PC-9 (cell line): ENCODE measurements at places on chromosomes 11 and 22. TPM values are rescaled to one million over a fixed set of nuclear protein-coding genes. Genes with fewer than 3 reads are reported as not detected.
A peak's percentile ranks its signal among the peaks of the same experiment; 100 is the strongest.

The ASPHD2 gene
- 0.33 and 0.44 TPM in 2 replicates for total RNA-seq

DNA sequence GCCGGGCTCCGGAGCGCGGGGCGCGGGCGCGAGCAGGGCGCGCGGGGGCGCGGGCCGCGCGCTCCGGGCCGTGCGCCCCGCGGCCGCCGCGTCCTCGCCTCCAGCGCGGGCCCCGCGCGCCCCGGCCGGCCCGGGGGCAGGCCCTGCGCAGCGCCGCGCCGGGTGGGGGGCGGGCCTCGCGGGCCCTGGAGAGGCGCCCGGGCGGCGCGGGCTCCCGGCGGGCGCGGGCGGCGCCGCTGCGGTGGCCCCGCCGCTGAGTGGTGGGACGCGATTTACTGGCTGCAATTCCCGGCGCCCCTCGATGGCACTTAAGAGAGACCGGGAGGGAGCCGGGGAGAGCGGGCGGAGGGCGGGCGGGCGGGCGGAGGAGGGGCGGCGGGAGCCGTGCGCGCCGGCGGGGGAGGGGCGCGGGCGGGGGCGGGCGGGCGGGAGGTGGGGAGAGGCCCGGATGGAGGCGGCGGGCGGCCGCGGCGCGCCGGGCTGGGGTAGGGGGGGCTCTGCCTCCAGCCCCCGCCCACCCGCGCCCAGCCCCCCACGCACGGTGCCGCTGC is 73.2 kb upstream of the TCF20 start:
- DNase-seq: peak; percentile 23
- no peak overlapping the region for H3K27ac ChIP-seq
- no peak overlapping the region for H3K4me3 ChIP-seq
- H3K36me3 ChIP-seq: no peaks in the 10 kb centered on the region
- H3K27me3 ChIP-seq: no peaks in the 10 kb centered on the region
- no peaks in the 10 kb centered on the region for H3K4me1 ChIP-seq

The CRYBB1 gene
- not detected in 2 replicates for total RNA-seq

DNA sequence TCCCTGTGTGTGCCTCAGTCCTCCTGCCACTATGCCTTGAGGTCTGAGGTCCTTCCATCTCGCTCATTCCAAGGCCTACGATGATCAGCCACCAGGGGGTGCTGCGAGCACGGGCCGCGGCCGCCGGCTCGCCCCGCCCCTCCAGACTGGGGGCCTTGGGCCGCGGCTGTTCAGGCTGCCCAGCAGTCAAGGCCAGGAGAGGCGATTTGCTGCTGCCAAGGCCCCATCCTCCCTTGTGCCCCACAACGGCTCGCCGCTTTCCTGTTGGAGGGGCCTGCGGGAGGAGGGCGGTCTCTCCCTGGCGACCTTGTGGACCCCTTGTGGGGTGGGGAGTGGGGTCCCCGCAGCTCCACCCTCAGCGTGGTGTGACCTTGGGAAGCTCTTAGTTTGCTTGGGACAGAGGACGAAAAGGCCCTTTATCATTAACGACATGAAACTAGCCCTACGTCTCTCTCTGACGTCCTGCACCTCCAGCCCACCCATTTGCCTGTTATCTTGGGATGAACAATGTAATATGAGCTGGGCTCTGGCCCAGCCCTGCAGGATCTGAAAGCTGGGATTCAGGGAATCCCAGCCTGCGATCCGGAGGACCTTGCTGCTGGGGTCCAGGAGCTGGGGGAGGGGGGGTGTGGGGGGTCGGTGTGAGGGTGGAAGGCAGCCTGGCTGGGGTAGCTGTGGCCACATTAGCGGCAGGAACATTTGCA is 5.3 kb upstream of the GALR3 start:
- no peak overlapping the region for H3K27ac ChIP-seq
- H3K36me3 ChIP-seq: no peaks in the 10 kb centered on the region
- peaks cover 5% of the 10 kb centered on the region for H3K4me1 ChIP-seq
- no peaks in the 10 kb centered on the region for H3K27me3 ChIP-seq
- peak; percentile 64 for DNase-seq
- peak overlapping the region; percentile 44; the same call in 1 of the 2 replicates for H3K4me3 ChIP-seq

The ADAMTS8 gene
- total RNA-seq: not detected in 2 replicates

- DNase-seq: no peak
- H3K4me1 ChIP-seq: no peaks in the 10 kb centered on the region
- no peak overlapping the region for H3K27ac ChIP-seq
These were observed 172.4 kb downstream of the BRD1 start for GRCh38 chr22:49655168-49655812.

The ZNF214 gene
- 0.55 and 1.4 TPM in 2 replicates for total RNA-seq

DNA sequence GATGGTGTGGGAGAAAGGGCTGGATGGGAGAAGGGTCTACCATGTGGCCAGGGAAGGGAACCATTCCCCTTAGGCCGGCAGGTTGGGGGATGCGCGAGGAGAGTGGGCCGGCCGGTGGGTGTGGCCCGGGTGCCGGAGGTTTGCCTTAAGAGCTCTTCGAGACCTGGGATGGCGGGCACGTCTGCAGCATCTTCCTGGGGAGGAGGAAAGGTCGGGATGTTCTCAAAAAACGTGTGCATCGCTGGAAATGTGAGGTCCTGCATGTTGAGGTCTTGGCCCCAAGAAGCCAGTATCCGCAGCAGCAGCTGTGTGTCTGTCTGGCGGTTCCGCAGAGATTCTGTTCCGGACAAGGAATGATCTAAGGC is 1.4 kb downstream of the NAV2 start:
- H3K4me3 ChIP-seq: peak overlapping the region; percentile 56
- peak overlapping the region; percentile 83; the same call in 1 of the 2 replicates for H3K27ac ChIP-seq
- no peaks in the 10 kb centered on the region for H3K27me3 ChIP-seq
- peaks cover 45% of the 10 kb centered on the region for H3K4me1 ChIP-seq
- H3K36me3 ChIP-seq: no peaks in the 10 kb centered on the region
- no peak for DNase-seq

The KIAA0930 gene
- total RNA-seq: 55.5 and 62.6 TPM in 2 replicates

DNA sequence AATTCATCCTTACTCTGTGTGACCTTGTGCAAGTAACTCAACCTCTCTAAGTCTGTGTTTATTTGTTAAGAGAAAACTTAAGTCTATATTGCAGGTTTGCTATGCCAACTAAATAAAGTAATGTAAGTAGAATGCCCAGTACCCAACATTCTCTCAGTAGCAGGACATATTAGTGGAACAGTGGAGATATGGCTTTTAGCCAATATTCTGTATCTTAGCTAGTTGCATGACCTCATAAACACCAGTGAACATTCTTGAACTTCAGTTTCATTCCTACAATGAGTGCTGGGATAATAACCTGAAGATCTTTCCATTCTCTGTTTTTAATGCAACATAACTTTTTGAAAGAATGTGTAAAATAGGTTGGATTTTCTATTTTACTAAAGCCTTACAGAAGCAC is 77.0 kb downstream of the RAB38 start:
- no peak overlapping the region for H3K4me3 ChIP-seq
- DNase-seq: no peak
- H3K27ac ChIP-seq: no peak overlapping the region

DNA sequence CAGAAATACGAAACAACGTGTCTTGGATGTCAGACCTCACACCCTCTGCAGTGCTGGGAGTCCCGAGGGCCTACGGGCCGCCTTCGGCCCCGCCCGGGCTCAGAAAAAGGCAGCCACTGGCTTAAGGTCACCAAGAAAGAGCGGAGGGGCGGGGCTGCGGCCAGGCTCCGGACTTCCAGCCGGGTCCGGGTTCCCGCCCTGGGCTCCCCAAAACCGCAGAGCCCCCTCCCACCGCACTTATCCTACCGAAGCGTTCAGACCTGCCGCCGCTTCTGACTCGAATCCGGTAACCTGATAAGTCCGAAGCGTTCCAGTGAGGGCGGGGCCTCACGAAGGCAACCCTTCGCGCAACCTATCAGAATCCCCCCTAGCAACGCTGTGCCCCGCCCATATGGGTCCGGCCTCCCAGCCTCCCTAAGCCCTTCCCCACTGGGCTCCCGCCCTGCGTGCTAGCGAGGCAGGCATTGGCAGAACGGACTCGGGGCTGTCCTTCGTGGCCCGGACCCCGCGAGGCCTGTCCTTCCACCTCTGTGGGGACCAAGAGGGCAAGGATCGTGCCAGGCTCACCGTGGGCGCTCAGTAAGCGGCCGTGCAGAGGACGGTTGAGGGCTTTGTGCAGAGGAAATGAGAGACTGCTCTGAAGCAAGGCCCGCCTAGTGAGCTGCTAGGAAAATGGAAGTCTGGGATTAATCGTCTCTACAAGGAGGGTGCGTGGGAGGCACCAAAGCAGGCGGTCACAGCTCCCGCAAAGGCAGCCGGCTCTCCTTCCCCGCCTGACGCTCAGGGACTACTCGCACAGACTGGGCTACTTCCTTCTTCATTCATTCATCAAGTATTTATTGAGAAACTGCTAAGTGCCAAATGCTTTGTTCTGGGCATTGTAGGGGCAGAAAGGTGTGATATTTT is at the start of gene NAGA:
Gene NAGA, minus strand, starts transcription at position 296 of the 906 bp plus-strand sequence. CDS start 515 bp downstream, outside the sequence.
- DNase-seq: peak; percentile 94
- peaks cover 16% of the 10 kb centered on the region for H3K4me1 ChIP-seq
- H3K36me3 ChIP-seq: no peaks in the 10 kb centered on the region
- no peaks in the 10 kb centered on the region for H3K27me3 ChIP-seq
- peak within 1 kb of the TSS; percentile 42 for H3K27ac ChIP-seq

GRCh38 chr11:15124528-15124927 is 9.8 kb downstream of the INSC start:
- no peak overlapping the region for H3K27ac ChIP-seq
- DNase-seq: no peak
- 0 out of 2 replicates have a peak, but pooled peaks cover 3% of the 10 kb centered on the region for H3K27me3 ChIP-seq
- H3K4me1 ChIP-seq: no peaks in the 10 kb centered on the region
- no peaks in the 10 kb centered on the region for H3K36me3 ChIP-seq

GRCh38 chr11:76653674-76654284 is 16.8 kb downstream of the LRRC32 start:
- DNase-seq: no peak
- H3K4me1 ChIP-seq: no peaks in the 10 kb centered on the region
- no peaks in the 10 kb centered on the region for H3K36me3 ChIP-seq
- no peak overlapping the region for H3K4me3 ChIP-seq
- H3K27ac ChIP-seq: no peak overlapping the region

DNA sequence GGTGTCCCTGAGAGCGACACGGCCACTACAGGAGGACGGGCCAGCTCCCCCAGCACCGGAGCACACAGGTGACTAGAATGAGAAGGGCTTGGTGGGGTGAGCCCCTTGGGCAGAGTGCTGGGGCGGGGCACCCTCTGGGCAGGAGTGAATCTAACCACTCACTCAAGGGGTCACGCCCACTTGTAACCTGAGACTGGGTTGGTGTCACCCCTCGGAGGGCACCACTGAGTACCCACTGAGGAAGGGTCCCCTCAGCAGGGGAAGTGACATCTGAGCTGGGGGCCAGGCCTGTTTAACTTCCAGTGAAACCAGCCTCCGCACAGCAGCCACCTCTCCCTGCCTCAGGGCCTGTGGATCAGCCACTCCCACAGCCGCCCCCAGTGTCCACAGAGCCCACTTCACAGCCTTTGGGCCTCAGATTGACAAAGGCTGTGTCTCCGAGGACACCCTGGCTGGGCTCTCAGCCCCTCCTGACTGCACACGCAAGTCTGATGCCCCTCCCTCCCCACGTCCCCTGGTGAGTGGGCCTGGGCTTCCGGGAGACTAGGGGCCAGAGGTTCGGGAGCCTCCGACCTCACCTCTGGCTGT is 5.6 kb downstream of the GATD1 start:
- peaks cover 13% of the 10 kb centered on the region for H3K4me1 ChIP-seq
- DNase-seq: no peak
- no peaks in the 10 kb centered on the region for H3K27me3 ChIP-seq
- H3K36me3 ChIP-seq: no peaks in the 10 kb centered on the region
- H3K27ac ChIP-seq: no peak overlapping the region
